ENCODE measurements at places on chromosomes 11 and 22.

- no peak for DNase-seq
These were observed 10.4 kb upstream of the ARHGEF17 start for GRCh38 chr11:73297702-73298101.

GRCh38 chr11:115322553-115323203, 181.5 kb downstream of the CADM1 start:
- no peak for DNase-seq

- DNase-seq: no peak
These were observed 301.5 kb upstream of the ANO3 start for GRCh38 chr11:26030399-26030798.

DNA sequence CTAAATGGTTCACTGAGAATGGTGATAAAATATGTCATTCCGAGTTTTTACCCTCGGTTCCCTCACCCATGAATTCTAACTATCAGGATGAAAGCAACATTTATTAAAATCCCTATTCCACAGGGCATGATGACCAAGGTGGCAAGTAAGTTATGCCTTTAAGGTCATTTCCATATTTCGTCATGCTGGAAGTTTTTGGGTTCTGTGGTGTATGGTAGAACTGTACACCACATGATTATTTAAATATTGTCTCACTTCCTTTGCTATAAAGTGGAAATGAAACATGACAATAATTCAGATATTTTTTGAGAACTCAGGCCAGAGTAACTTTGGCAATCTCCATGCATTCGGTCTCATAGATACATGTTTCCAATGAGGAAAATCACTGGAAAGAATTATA, 68.5 kb upstream of the CARD18 start:
- no peak for DNase-seq

DNA sequence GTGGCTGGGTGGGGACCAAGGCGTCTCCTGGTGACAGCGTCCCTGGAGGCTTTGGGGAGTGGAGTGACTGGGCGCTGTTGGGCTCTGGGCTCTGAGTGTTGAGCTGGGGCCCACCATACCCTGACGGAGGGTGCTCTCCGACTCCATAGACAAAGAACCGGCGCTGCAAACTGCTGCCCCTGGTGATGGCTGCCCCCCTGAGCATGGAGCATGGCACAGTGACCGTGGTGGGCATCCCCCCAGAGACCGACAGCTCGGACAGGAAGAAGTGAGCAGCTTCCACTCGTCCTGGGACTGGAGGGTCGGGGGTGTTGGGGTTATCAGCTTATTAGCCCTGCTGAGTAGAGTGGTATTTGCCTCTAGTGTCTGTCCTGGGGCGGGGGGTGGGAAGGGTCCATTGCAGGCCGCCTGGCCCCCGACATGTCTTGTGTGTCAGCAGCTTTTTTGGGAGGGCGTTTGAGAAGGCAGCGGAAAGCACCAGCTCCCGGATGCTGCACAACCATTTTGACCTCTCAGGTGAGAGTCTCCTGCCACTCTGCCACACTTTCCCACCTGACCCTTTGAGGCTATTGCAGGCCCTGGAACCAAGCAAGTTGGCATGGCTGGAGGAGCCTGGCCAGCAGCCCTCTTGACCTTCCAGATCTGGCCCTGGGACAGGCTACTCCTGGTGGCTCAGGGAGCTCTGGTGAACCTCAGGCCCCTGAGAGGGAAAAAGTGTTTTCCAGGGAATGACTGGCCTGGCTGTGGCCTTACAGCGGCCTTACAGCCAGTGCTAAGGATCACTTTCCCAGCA, 7.6 kb downstream of the CLDN5 start:
- no peak for DNase-seq

DNA sequence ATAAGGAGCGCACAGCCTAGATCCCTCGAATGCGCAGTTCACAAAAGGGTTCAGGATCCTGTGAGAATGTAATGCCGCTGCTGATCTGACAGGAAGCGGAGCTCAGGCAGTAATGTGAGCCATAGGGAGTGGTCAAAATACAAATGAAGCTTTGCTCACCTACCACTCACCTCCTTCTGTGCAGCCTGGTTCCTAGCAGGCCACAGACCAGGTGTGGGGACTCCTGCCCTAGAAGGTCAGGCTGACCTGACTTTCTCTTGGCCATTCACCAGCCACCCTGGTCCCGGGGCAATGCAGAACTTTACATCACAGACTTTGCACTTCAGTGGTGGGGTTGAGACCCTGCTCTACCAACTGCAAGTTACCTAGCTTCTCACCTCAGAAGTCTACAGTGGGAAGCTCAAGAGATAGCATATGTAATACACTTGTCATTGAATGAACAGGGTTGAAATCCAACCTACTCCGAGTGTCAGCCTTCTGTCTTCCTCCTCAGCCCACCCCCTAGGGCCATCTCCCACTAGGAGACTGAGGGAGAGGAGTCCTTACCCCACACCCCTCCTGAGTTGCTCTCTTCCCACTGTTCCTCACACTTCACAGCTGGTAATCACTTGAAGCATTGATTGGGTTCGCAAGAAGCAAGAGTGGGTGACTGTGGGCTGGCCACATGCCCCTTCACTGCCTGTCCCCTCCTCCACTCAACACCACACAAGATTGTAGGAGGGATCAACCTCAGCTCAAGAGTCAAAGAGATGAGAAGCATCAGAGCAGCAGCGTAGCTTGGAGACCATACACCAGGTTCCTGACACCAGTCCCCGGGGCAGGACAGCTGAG, 2.0 kb upstream of the KCNJ1 start:
- no peak for DNase-seq

GRCh38 chr11:13480198-13480597, 15.6 kb downstream of the PTH start:
- DNase-seq: no peak
